ENCODE measurements at places on chromosomes 2 and 18.

- DNase-seq: no peak
These were observed 92.3 kb downstream of the KLF7 start for GRCh38 chr2:207073412-207073800.

DNA sequence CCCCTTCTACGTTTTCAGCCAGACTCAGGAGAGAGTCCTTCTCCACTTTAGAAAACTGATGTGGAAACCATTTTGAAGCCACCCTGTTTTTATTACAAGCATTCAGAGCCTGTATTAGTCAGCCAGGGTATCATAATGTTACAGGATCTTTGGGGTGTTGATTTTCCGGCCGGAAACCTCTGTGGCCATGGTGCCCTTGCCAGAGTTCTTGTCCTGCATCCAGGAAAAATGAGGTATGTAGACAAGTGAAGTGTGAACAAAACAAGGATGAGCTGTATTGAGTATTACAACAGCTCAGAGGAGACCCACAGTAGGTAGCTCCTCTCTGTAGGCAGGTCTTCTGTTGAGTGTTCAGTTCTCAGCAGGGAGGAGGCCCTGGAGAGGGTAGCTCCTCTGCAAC lies 241.0 kb upstream of the COPS8 start:
- no peak for DNase-seq

GRCh38 chr18:43581936-43582519 lies 304.7 kb upstream of the SYT4 start:
- DNase-seq: no peak

- no peak for DNase-seq
These were observed 60.7 kb downstream of the LRRFIP1 start for GRCh38 chr2:237688081-237688480.

GRCh38 chr2:241465543-241465942 lies 42.8 kb downstream of the STK25 start:
- no peak for DNase-seq

Data from Jurkat, Clone E6-1 (cell line).